ENCODE measurements at places on chromosomes 11 and 22. TPM values are rescaled to one million over a fixed set of nuclear protein-coding genes. Genes with fewer than 3 reads are reported as not detected.

The ME3 gene
- total RNA-seq = 13.1 TPM

The CASP1 gene
- total RNA-seq = 21.1 TPM

- H3K27ac ChIP-seq = no peak overlapping the region
- H3K36me3 ChIP-seq = no peaks in the 10 kb centered on the region
- no peaks in the 10 kb centered on the region for H3K27me3 ChIP-seq
- DNase-seq = no peak
Observed at GRCh38 chr11:84607975-84608836, 1018.9 kb downstream of the DLG2 start.

- no peaks in the 10 kb centered on the region for H3K4me1 ChIP-seq
- DNase-seq = no peak
- no peak overlapping the region for H3K27ac ChIP-seq
- H3K36me3 ChIP-seq = no peaks in the 10 kb centered on the region
- no peaks in the 10 kb centered on the region for H3K27me3 ChIP-seq
- H3K4me3 ChIP-seq = no peak overlapping the region
Observed at GRCh38 chr11:132050577-132051165, 680.3 kb downstream of the NTM start.

DNA sequence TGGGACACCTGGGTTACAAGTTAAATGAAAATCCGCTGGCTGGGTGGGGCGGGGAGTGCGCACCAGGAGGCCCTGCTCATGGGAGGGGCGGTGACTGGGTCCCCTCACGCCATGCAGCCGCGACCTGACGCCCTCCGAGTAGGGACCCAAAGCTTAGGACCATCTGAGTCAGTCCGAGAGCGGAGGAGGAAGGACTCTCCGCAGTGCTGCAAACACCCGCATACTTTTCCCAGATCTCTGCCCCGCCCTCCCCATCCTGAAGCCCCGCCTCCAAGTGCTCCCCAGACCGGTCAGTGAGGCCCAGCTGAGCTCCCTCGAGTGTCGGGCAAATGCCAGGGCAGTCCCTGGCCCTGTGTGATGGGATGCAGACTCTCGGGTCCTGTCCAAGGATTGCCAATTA lies 6.6 kb upstream of the FLI1 start:
- peaks cover 76% of the 10 kb centered on the region for H3K27me3 ChIP-seq
- H3K36me3 ChIP-seq = no peaks in the 10 kb centered on the region
- peaks cover 47% of the 10 kb centered on the region for H3K4me1 ChIP-seq

The ACTN3 gene
- total RNA-seq = not detected

Measured in activated T-helper 1 cell treated with anti-CD3 and anti-CD28 coated beads, Interleukin-12 subunit alpha, Interleukin-12 subunit beta, Interleukin-2, Interleukin-4 antibody, amounts not matched to agents 30 ng/mL and 10 ng/mL and 1 ng/mL, durations not matched to agents 14 hours and 24 hours and 36 hours (primary cell).